Stimulated activated CD4-positive, alpha-beta T cell treated with anti-CD3 and anti-CD28 coated beads, TNF-alpha, amount 100 ng/mL, for 4 hours (primary cell): ENCODE measurements at places on chromosomes 3 and 15.

DNA sequence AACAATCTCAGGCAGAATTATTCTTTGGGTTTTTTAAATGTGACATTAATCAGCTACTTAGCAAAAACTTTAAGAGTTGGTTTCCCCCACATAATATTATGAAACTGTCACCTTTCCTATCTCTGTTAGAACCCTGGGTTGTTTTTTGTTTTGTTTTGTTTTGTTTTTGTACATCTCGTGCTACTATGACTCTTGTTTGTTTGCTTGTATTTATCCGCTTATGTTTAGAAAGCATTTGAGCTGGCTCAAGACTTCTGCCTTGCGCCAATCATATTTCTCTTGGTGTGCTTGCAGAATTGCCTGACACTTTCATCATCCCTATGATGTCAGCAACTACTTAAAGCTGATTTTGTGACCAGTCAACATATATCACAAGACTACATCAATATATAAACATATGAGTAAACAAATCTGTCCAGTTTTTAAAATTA is 116.9 kb downstream of the DCLK3 start:
- no peak for DNase-seq

DNA sequence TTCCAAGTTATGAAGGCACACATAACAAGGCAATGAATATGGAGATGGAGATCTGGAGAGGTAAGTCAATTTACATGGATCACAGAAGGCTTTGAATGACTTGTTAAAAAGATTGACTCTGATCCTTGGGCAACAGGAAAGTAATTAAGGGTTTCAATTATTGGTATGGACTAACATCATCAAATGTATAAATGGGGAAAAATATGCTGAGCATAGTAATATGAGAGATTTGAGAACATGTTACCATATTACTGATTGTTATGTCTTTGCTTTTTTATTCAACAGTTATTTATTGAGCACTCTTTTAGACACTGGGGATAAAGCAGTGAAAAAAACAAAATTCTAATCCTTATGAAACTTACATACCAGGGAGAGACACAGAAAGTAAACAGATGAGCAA is 238.5 kb upstream of the ROBO1 start:
- no peak for DNase-seq

DNA sequence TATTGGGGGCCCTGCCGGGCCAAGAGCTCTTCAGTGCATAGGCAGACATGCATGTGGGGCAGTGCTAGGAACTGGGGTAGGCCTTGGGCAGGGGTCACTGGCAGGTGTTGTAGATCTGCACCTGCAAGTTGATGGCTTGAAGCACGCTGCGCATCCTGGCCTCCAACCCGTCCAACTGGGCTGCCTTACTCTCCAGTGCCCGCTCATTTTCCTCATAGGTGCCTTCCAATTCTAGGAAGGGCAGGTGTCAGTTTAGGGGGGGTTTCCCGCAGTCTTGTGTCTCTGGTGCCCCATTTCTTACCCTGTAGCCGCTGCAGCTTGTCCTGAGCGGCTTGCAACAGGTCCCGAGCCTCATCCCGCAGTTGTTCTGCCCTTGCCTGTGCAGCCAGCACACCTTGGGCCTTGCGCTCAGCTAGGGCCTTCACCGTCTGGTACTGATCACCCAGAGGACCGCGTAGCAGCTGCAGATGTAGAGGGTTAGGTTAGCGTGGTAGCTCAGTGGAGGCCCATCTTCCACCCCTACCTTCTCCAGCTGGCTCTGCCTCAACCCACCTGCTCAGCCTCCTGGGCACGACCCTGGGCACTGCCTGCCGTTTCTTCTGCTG is 611 bp upstream of the USP19 start:
- DNase-seq = no peak

DNA sequence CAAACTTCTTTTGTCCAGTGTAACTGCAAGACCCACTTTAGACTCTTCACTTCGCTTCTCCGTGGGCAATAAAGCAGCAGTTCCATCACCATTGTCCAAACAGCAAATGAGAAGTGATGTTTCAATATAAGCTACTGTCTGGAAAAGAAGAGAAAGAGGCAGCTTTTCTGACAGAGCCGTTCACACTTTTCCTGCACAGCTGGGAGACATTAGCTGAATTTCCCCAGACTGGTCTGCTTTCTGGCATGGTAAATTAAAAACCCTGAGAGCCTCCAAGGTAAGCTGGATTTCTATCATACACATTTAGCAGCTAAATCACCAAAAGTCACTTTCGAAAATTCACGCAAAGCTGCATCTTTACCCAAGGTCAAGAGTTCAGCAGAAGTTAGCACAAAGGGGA is 108.5 kb upstream of the CMC1 start:
- DNase-seq = no peak

- no peak for DNase-seq
These were observed 177.1 kb upstream of the FEZF2 start for GRCh38 chr3:62550439-62550838.

DNA sequence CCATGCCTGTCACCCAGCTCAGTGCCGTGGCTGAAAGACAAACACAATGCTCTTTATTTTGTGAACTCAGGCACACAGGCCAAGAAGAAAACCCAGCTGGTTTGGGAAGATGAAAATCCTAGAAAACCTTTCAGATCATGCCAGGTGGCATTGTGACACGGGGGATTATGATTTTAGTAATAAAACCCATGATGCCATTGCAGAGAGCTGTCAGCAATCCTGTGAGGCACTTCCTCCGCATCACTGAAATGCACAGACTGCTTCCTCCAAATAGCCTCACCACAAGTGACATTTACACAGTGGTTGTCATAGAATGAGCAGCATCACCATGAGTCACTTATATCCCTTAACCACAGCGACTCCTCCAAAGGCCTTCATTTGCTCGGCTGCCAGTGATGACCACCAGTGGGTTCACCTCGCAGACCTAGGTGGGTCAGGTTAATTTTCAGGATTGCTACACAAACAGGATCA is 22.7 kb downstream of the ABHD6 start:
- DNase-seq = no peak

DNA sequence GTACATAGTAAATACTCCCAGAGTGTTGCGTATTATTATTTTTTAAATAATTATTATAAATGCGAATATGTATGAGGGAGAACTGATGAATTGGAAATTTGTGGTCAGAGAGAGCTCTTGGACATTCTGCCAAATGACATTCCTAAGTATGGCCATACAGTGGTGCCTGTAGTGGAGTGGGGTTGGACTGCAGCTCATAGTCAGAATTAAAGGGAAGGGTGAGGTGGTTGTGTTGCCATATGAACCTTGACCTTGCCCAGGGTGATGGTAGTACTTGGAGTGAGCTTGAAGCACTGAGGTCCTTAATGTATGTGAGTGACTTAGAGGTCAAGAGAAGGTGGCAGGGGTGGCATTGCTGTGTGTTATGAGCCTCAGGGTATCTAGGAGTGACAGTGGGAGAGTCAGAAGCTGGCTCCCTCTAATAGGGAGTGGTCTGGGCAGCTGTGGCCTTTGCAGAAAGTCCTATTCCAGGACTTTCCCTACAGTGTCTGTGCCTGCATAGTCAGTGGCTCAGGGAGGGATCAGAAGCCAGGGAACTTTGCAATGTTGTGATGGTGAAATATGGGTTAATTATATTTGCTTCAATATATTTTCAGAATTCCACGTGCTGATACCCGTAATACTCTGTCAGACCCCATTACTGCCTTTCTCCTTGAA is 26.2 kb downstream of the PDE8A start:
- no peak for DNase-seq

DNA sequence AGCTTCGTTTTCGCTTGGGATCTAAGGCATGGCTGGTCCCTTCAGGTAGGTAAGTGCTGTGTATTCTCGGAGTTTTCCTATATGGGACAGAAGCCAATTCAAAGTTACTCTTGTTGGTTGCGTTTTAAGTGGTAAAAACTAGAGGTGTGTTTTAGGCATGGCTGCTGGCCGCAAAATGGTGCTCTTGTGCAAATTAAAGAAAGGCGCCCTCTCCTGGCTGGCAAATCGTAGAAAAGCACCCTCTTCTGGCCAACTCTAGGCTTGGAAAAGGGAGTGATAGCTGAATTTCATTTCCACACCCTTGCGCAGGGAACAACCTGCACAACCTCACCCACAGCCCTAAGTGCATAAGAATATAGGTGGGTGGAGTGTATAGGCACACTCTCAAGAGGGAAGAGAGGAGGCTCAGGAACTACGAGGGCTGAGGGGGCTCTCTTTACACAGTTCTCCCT is 23.5 kb downstream of the DRD3 start:
- DNase-seq = peak; percentile 5

- no peak for DNase-seq
These were observed 559 bp downstream of the SENP5 start for GRCh38 chr3:196868297-196868661.

GRCh38 chr3:85977615-85978338 is 1013.2 kb downstream of the VGLL3 start:
- DNase-seq = no peak

DNA sequence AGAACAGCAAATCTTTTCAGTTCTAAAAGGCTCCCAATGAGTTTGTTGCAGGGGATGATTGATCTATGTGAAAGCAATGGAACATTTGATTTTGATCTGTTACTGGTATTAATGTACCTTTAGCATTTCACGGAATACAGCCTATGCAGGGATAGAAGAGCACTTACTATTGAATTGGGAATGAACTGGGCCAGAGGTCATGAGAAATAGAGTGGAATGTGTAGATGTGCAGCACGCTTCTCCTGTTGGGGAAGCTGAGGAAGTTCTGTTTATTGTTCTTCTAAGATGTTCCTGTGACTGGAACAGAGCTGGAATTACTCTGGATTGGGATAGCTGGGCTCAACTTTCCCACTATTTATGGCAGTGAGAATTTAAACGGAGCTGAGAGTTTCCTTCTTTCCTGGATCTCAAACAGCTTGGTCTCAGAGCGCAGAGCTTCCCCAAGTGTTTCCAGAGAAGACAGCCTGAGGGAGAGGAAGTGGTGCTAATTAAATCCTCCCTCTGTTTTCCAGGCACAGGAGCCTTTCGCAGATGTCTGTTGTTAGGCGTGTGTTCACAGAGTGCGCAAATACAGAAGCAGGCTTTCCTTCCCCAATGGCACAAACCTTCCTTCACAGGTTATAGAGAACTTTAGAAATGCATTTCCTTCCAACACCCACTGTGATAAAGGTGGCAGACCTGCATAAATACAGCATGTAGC is 32.5 kb downstream of the TPRG1 start:
- DNase-seq = no peak

GRCh38 chr3:38374221-38374620 is 27.6 kb downstream of the XYLB start:
- peak; percentile 1 for DNase-seq

GRCh38 chr15:74307827-74308811 is 59.3 kb downstream of the CYP11A1 start:
- no peak for DNase-seq

- no peak for DNase-seq
These were observed 65.8 kb downstream of the MB21D2 start for GRCh38 chr3:192851821-192852372.

DNA sequence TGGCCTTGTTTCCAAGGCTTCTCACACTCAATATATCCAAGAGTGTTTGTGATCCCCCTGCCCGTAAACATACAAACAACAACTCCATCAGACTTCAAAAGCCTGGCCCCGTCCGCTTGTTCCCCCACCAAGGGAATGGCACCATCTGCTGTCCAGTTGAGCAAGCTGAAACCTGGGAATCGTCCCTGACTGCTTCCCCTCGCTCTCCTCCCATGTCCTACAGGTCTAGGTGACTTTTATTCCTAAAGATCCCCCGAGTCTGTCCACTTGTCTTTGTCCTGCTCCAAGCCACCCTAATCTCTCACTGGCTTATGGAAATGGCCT is 27.9 kb upstream of the FAM174B start:
- no peak for DNase-seq

- DNase-seq = no peak
These were observed 57.8 kb downstream of the MAP3K13 start for GRCh38 chr3:185420762-185421161.
